Activated CD4-positive, alpha-beta T cell treated with anti-CD3 and anti-CD28 coated beads for 1 hour (primary cell): ENCODE measurements at places on chromosomes 2 and 18.

GRCh38 chr18:63142594-63143225 is 176.9 kb downstream of the BCL2 start:
- DNase-seq: no peak

GRCh38 chr2:10359246-10359645 is 56.5 kb downstream of the HPCAL1 start:
- DNase-seq: no peak

GRCh38 chr2:105417857-105418436 is 19.1 kb upstream of the FHL2 start:
- no peak for DNase-seq

GRCh38 chr2:205245652-205246051 is 436.6 kb upstream of the NRP2 start:
- DNase-seq: no peak

DNA sequence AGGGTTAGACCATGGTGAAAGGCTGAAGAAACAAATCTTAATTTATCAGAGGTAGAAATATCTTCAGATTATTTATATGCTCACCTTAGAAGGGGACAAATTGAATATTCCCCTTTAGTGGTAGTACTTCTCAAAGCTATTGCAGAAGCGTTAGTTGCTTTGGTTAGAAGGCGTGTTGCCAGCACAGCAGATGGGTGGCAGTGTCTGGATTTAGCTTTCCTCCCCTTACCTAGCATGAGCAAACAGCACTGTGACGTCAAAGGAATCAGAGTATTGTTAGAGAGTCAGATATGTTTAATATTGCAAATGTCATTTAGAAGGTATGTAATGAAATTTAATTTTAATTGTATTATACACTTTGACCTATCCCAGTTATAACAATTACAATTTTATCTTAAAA is 27.2 kb upstream of the GALR1 start:
- no peak for DNase-seq

GRCh38 chr18:12287684-12288402 is 20.2 kb upstream of the TUBB6 start:
- DNase-seq: no peak

DNA sequence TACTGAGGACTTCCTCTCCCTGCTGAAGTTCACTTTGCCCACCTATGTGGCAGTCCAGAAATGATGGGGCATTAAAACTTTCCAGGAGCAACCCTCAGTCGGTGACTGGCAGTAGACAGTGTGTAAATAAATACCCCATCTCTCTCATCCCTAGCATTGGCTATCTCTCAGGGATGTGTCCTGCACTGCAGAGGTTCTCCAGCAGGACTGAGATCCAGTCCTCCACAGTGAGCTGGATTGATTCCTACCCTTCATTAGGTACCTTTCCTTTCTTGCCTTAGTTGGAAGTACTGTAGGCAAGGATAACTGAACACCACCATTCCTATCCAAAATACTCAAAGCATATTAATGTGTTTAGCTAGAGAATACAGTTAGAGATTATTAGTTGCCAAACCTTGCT is 441.8 kb downstream of the SPAG16 start:
- DNase-seq: no peak

GRCh38 chr18:25261768-25262167 is 90.2 kb downstream of the ZNF521 start:
- no peak for DNase-seq

DNA sequence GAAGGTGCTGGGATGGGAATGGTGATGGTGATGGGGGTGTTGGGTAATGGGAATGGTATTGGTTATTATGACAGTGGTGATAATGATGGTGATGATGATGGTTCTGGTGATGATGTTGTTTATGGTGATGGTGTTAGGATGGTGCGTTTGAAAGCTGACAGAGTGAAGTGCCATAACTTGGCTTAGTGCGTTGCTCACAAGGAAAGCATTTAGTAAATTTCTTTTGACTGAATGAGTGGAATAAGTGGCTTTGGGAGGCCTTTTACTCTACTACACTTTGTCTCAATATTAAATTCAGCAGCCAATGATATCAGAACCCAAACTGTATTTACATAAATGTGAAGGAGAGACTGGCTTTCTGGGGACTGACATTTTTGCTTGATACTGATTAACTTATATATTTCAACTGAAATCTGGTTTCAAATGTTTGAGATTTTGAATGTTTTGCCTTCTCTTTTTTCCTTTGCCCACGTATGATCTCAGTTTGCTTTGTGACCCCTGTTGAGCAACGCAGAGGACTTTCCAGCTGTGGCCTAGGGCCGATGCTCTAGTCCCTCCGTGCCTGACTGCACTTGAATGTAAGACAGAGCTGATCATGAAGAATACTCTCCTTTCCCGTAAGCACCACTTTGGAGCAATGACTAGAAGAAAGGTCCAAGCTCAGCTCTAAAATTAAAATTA is 128.5 kb upstream of the SH3BP4 start:
- DNase-seq: no peak

DNA sequence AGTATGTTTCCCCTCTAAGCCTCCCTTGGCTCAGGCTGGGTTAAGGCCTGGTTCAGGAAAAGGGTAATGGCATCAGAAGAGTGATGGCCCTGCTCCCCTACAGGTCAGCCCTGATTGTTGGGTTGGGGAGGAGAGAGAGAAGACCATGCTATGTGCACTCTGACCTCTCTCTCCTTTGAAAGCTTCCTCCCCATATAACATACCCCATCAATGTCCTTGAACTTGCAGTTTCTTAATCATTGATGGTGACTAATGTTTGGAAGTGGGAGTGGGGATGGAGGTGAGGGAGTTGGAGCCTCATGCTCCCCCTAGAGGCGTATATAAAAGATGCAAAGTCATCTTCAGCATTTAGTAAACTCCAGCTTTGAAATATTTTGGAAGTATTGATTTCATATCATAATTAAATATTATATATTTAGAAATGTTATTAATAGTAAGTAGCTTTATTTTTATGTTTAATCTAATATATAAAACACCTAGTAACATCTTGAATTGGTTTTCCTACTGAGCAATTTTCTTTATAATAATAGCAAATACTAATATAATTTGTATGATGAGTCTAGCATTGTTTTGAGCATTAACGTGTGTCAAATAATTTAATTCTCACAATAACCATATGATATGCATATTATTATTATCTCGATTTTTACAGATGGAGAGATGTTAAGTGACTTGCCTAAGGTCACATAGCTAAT is 8.8 kb downstream of the PLCL1 start:
- no peak for DNase-seq

DNA sequence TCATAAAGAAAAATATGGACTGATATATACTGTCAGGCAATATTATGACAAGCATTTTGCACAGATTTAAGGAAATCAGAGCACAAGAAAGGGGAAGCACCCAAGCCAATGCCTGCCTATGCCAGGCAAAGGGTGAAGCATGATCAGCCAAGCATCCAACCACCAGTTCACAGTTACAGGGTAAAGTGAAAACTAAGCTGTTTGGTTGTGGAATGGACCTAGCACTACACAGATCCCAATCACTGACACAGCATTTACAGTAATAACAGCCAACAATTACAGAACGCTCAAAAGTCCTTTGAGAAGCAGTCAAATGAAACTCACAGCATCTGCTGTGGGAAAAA is 90.3 kb downstream of the SP3 start:
- no peak for DNase-seq

DNA sequence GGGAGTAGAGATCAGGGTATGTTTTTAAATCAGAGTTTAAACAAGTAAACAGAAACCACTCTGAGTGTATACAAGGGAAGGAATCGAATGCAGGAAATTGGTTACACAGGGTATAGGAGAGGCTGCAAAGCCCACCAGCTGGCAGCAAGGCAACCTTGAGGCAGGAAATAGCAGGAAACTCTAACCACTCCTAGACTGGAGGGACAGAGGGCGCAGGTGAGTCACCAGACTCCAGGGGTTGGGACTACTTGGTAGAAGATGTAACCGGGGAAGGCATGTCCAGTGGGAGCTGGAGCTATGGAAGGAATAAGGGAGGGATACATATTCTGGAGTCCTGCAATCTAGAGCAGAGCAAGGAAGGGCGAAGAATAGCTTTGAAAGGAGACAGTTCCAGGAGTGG is 152.3 kb downstream of the MEIS1 start:
- no peak for DNase-seq

DNA sequence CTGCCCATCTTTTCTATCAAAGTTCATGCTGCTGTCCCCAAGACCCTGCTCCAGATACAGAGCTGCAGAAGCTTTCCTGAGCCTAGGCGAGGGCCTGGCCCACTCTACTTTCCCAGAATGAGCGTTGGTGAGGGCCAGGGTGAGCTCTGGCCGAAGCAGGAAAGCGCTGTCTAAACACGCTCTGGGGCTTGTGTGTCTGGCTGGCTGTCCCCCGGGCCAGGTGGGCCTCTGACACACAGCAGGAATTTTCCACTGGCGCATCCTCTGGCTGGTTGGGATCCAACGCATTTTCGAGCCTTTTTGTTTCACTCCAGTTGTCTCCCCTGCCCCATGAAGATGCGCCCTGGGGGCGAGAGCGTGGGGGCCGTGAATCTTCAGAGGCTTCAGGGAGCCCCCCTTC is 17.8 kb upstream of the KCNK3 start:
- no peak for DNase-seq

DNA sequence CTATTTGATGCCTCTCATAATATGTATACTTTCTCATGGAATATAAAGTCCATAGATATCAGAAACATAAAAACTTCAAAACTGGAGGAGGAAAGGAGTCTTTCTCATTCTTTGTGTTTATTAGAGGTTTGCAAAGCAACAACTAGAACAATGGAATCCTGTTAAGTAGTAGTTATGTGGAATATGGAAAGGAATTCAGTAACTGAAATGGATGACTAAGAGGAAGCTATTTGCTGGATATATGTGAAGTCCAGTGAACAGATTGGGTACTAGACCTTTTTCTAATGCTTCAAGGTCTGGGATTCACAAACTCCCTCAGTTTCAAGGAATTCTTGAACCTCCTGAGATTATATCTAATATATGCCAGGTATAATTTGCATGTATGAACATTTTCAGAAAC is 353.6 kb upstream of the FANCL start:
- DNase-seq: no peak
